ENCODE measurements at places on chromosomes 3 and 15. TPM values are rescaled to one million over a fixed set of nuclear protein-coding genes. Genes with fewer than 3 reads are reported as not detected.

Gene POLQ
- 4.1 TPM for polyA plus RNA-seq

Gene TGM4
- polyA plus RNA-seq = not detected

Gene SAMMSON
- not detected for polyA plus RNA-seq

Gene SLC4A7
- 23.8 TPM for polyA plus RNA-seq

Gene GOLGA6B
- not detected for polyA plus RNA-seq

Gene TMEM108
- 0.27 TPM for polyA plus RNA-seq

Gene DCLK3
- not detected for polyA plus RNA-seq

Gene GREM1
- 489 TPM for polyA plus RNA-seq

Gene LRRC31
- polyA plus RNA-seq = not detected

Gene REC114
- polyA plus RNA-seq = not detected

Gene FOXL2NB
- 0.03 TPM for polyA plus RNA-seq

Gene SLC22A14
- 0.05 TPM for polyA plus RNA-seq

Gene FANCD2OS
- polyA plus RNA-seq = not detected

Gene SH2D7
- not detected for polyA plus RNA-seq

Gene MYO5C
- 0.07 TPM for polyA plus RNA-seq

Gene PPP1R14D
- polyA plus RNA-seq = not detected

Gene BOC
- 4.2 TPM for polyA plus RNA-seq

Gene VGLL3
- polyA plus RNA-seq = 222 TPM

Gene CNTN3
- polyA plus RNA-seq = 4.3 TPM

Gene ZNF660
- polyA plus RNA-seq = 0.92 TPM

Gene MME
- 89.3 TPM for polyA plus RNA-seq

Gene EDEM1
- 42.4 TPM for polyA plus RNA-seq

Gene IL5RA
- polyA plus RNA-seq = not detected

Gene C2CD4B
- polyA plus RNA-seq = not detected

Gene P3H2
- polyA plus RNA-seq = 24.2 TPM

Gene DALRD3
- polyA plus RNA-seq = 40.2 TPM

Gene GOLGA6A
- polyA plus RNA-seq = not detected

Gene LPCAT4
- polyA plus RNA-seq = 21.8 TPM

Gene SEMA5B
- not detected for polyA plus RNA-seq

Gene THAP10
- polyA plus RNA-seq = 7.9 TPM

Gene TNNC1
- 0.69 TPM for polyA plus RNA-seq

Gene DPPA2
- polyA plus RNA-seq = not detected

Gene GALNT15
- polyA plus RNA-seq = 10.7 TPM

Gene PLA1A
- polyA plus RNA-seq = not detected

Gene HCN4
- not detected for polyA plus RNA-seq

Gene MDFIC2
- not detected for polyA plus RNA-seq

Gene ECE2
- not detected for polyA plus RNA-seq

Gene P2RY1
- polyA plus RNA-seq = 0.62 TPM

Gene FETUB
- not detected for polyA plus RNA-seq

Gene BCL2A1
- 0.31 TPM for polyA plus RNA-seq

Gene NRG4
- polyA plus RNA-seq = 0.01 TPM

Gene CAMK1
- polyA plus RNA-seq = 37.0 TPM

Gene CFAP20DC
- 1.9 TPM for polyA plus RNA-seq

Measured in fibroblast of lung (primary cell).